ENCODE measurements at places on chromosomes 2 and 18.

DNA sequence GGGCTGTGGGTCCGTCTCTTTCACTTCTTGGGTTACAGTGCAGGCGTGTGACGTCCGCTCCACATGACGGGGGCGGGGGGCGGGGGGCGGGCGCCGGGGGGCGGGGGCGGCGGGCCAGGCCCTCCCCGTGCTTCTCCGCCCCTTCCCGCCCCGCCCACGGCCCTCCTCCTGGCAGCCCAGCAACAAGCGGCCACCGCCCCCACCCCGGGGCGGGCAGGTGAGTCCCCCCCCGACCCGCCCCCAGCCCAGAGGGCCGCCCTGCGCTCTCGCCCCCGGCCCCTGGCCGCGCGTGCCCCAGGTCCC lies 3.6 kb downstream of the ZNF516 start:
- peak; percentile 89 for DNase-seq

- DNase-seq = no peak
These were observed 120.9 kb upstream of the SPATS2L start for GRCh38 chr2:200185628-200186000.

DNA sequence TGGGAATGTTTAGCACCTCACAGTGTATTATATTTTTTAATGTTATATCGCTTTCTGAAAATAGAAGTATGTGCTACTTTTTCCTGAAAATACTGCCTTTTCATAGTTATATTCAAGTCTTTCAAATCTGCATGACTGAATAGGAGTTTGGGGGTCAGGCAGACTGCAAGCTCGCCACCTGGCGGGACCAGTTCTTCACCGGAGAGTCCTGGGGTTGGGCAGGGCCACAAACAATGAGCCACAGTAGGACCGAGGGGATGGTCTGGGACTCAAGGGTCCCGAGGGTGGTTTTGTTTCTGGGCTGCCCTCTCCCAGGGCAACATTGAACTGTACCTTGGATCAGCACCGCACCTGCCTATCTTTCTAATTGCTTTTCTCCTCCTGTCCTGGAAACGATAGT lies 70.6 kb downstream of the VWA3B start:
- no peak for DNase-seq

- DNase-seq = no peak
These were observed 95.7 kb downstream of the RND3 start for GRCh38 chr2:150391779-150392178.

GRCh38 chr2:237455764-237456163 lies 31.3 kb upstream of the MLPH start:
- DNase-seq = no peak

GRCh38 chr18:54769526-54770464 lies 58.5 kb upstream of the RAB27B start:
- DNase-seq = no peak

DNA sequence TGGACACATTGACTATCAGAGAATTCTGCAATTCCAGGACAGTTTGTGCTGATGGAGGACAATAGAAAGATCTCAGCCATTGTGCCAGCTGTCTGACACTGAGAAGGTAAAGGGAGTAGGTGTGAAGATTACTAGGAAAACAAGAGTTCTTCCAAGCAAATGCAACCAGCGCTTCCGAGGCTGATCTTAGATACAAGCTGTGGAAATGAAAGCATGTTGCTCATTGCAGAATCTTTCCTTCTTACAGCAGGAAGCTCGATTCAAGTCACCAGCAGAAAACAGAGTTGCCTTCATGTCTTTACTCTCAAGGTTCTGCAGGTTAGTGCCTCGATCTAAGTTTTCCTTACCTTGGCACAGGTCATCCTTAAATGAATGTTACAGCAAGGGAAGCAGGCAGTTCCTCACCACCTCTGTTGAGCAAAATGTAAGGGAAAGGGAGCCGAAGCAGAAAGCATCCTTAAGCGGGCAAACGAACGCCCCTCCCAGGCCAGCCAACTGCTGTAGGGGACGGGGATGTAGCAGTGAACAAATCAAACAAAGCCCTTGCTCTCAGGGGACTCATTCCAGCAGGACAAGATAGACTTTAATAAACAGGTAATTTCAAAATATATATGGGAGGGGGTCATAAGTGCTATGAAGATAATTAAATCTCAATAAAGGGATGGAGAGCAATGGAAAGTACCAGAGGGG lies 54.3 kb downstream of the MARCHF4 start:
- no peak for DNase-seq

- peak; percentile 60 for DNase-seq
These were observed 84.1 kb upstream of the NCKAP5 start for GRCh38 chr2:133652398-133652797.

- no peak for DNase-seq
These were observed 68.2 kb downstream of the CALCRL start for GRCh38 chr2:187379869-187380268.

DNA sequence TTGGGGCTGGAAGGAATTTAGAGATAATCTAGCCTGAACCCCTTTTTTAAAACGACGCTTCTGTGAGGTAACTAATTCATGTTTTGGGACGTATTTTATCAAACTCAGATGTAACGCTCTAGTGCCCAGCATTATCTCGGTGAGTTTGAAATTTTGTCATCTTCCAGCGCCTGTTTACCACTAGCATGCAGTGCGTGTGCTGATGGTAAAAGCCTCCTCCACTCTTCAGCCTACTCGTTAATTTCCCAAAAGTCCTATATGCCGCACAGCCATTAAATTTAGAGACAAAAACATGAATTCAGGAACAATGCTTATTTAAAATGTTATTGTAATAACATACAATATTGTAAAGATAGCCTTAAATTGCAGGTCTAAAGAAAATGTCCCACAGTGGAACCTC lies 2.8 kb downstream of the ZCCHC2 start:
- DNase-seq = no peak

GRCh38 chr2:159557437-159558034 lies 58.8 kb downstream of the BAZ2B start:
- no peak for DNase-seq

DNA sequence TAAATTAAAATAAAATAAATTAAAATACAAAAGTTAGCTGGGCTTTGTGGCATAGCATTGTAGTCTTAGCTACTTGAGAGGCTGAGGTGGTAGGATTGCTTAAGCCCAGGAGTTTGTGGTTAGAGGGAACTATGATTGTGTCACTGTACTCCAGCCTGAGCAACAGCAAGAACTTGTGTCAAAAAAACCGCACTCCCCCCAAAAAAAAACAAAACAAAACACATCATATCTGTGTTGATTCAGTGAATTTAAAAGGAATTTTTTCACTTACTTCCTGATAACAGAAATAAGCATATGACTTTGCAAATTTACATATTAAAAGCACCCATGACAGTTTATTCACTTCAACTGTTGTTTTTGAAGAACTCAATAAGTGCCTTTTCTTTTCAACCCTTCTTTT lies 68.1 kb upstream of the PELI1 start:
- DNase-seq = no peak

DNA sequence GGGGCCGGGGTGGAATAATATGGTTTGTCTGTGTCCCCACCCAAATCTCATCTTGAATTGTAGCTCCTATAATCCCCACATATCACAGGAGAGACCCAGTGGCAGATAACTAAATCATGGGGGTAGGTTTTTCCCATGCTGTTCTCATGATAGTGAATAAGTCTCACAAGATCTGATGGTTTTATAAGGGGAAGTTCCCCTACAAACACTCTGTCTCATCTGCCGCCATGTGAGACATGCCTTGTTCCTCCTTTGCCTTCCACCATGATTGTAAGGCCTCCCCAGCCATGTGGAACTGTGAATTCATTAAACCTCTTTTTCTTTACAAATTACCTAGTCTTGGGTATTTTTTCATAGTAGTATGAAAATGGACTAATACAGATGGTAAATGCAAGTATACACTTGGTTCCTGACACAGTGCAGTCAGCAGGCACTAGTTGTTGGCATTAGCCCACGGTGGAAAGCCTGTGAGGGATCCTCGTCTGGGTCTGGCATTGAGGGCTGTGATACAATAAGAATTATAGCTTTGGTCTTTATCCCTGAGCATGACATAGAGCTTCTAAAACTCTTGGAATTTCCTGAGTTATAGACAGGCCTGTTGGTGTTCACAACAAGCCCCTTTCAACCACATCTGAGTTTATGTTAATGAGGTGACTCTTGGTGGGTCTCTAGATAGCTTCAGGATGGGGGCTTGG lies 135.8 kb downstream of the CABLES1 start:
- DNase-seq = no peak

GRCh38 chr2:218221000-218221399 lies 4.0 kb downstream of the ARPC2 start:
- no peak for DNase-seq

DNA sequence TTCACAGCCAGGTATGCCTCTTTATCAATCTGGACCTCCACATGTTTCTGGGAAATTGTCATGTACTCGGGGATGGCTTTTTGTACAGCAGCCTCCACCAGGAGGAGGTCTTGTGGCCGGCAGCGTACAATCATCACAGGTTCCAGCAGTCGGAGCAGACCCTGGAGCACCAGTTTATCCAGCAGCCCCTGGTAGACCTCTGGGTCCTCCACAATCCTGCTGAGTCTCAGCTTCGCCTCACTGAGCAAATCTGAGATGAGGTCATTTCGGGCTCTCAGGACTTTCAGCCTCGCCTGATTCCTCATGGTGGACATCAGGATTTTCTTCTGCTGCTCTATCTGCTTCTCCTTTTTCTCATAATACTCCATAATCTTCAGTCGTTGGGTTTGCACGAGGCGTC lies 32.8 kb downstream of the TMEM247 start:
- DNase-seq = no peak

DNA sequence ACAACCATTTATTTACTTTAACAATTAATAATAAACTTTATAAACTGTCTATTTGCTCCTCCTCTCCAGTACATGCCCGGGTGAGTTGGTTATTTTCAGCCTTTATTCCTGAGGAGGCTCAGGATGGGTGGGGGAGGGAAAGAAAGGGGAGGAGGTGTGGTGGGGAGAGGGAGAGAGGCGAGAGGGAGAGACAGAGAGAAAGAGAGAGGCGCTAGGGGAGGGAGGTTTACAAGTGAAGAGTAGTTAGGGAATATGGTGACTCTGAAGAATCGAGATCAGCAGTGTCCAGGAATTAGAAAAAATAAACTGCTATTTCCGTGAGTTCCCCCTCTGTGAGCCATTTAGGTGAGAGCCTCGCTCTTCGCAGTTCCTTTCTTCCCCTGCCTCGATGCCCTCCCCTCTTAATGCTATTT lies 138.9 kb downstream of the MEIS1 start:
- DNase-seq = no peak

DNA sequence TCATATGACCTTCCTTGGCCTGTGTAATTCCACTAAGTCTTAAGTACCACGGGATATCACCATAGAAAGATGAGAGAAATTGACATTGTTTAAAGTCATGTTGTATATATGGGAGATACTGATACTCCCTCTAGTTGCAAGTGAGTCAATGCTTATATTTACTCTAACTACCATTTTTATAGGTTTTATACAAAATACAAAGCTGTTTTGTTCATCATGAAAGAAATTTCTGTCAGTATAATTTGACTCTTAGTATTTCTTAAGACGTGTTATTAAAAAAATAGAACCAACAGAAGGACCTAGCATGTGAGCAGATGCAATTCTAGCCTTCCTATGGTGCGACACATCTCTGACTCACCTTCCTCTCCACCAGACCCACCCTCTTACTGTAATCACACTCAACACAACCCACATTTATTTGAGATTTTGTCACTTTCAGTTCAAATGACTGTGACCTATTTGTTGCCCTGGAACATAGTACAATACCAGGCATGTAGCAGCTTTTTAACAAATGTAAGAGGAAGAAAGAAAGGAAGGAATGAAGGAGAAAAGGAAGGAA lies 453.1 kb downstream of the CMPK2 start:
- DNase-seq = no peak

GRCh38 chr2:99694331-99694730 lies 204.5 kb upstream of the REV1 start:
- no peak for DNase-seq

GRCh38 chr18:13616525-13617035 lies 109.8 kb downstream of the FAM210A start:
- DNase-seq = no peak

DNA sequence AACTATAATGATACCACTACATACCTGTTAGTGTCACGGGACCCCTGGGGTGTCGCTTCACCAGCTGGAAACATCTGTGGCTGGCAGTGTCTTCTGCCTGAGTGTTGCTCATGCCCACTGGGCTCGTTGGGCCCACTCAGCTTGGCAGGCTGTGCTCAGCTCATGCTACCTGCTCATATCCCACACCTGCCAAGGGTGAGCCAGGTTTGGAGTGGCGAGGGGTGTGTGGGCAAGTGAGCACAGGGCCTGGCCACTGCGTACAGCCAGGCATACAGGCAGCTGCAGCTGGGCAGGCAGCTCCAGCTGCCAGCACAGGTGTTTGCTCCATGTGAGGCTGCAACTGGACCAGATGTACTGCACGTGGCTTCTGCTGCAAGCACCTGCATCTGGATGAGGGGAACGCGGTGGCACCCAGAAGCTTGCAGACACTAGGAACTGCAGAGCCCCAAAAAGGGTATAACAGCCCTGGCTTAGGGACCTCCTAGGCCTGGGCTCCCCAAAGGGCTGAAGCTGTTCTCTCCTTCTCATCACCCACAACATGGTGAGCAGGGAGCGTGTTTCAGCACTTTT lies 70.1 kb downstream of the SUCLG1 start:
- no peak for DNase-seq

GRCh38 chr2:56017784-56018183 lies 94.2 kb upstream of the EFEMP1 start:
- no peak for DNase-seq

DNA sequence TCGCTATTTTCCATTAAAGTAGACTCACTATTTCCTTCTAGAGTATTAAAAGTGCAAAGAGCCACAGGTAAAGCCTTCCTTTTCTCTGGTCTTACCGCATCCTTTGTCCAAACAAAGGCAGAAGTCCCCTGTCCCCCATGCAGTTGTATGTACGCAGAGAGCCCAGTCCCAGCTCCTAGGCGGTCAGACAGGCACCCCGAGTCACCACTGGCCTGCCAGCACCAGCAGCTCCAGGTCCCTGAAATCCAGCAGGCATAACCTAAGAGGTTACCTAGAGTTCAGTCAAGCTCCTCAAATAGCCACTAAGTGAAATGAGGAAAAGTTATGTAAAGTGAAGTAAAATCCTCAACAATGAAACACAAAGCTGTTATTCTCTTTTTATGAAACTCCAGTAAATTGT lies 60.4 kb upstream of the TWIST2 start:
- DNase-seq = no peak

DNA sequence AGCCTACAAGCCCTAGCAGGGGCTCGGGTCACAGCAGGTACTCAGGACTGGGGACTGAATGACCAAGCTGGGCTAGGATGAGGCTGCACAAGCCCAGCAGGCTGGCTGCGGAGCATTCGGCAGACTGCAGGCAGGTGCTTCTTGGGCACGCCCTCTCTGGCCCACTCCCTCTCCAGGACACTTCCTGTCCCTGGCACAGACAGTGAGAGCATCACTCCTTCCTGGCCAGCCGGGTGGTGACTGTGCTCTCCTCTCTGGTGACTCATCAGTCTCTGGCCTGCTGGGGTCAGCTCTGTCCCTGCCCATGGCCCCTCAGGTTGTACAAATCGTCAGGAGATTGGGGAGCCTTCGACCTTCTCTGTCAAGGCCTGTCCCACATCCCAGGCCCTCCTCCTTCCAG lies 22.5 kb downstream of the C1QL2 start:
- no peak for DNase-seq

GRCh38 chr2:216474925-216475670 lies 23.5 kb upstream of the RPL37A start:
- no peak for DNase-seq
